Epithelial cell of proximal tubule (primary cell): ENCODE measurements at places on chromosomes 3 and 15.

DNA sequence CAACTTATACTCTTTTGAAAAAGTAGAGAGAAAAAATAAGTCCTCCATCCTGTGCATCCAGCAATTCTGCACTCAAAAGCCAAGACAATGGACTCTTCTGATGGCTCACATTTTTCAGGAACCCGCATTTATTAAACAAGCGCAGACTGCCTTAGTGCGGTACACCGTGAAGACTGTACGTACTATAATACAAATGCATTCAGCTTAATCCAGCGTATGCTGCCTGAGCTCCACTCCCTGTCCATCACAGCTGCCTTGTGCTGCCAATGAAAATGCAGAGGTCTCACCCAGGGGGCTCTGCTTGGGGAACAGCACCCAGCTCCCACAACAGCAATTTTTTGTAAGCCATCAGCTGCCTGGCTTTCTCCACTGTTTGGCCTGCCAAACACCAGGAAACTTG, 350.9 kb downstream of the ULK4 start:
- no peak for DNase-seq

- peak; percentile 63 for DNase-seq
These were observed 553 bp downstream of the TMEM43 start for GRCh38 chr3:14125193-14126016.

DNA sequence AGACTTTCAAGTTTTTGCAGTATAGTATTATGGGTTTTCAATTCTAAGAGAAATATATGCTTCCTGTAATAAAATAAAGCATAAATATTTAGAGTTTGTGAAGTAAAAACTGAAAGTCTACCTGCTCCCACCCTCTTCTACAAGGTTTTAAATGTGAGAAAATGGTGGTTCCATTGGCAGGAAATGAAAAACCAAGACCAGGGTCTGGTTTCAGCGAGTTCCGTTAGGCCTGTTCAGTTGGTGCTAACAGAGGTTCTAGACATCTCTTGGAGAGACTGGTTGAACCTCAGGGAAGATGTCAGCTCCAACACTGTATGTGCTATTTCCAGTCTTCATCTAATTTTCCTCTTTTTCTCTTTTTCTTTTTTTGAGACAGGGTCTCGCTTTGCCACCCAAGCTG, 11.8 kb upstream of the MYO1E start:
- no peak for DNase-seq

DNA sequence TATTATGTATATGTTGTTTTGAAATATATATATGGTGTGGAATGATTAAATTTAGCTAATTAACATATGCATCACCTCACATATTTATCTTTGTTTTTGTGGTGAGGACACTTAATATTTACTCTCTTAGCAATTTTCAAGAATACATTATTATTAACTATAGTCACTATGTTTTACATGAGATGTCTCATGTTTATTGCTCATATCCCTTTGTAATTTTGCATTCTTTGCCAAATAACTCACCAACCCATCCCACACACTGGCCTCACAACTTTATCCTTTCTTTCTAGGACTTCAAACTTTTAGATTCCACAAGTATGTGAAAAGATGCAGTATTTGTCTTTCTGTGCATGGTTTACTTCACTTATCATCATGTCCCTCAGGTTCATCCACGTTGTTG, 950.2 kb upstream of the CADM2 start:
- DNase-seq = no peak

- DNase-seq = peak; percentile 7
These were observed 124.5 kb downstream of the TLE3 start for GRCh38 chr15:69973102-69973714.

DNA sequence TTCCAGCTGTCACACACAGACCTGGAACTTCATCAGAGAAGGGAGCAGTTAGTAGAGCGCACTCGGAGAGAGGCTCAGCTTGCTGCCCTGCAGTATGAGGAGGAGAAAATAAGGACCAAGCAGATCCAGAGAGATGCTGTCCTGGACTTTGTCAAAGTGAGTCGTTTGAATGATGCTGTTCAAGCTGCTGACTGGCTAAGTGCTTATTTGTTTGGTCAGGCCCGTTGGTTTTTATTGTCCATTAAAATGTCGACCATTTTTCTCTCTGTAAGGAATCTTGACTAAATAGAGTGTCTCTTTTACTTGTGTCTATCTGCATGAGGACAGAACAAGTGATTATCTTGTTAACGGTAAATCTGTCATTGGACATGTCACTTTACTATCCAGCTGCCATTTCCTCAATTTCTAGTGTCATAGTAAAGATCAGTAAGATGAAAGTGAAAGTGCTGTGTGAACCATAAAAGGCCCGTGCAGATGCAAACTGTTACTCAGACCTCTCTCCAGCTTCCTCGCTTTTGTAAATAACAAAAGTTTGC, 56.9 kb downstream of the LRCH3 start:
- DNase-seq = no peak

DNA sequence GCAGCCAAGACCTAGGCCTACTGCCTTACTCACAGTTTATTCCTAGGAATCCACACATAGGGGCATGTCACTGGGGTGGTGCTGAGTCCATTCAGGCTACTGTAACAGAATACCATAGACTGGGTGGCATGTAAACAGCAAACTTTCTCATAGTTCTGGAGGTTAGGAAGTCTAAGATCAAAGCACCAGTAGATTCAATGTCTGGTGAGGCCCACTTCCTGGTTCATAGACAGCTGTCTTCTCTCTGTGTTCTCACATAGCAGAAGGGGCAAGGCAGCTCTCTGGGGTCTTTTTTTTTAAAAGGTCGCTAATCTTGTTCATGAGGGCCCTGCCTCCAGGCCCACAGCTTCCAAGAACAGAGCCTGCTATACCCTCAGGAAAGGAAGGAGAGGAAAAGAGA, 113.9 kb upstream of the MANF start:
- no peak for DNase-seq

- no peak for DNase-seq
These were observed 10.6 kb upstream of the SPRED1 start for GRCh38 chr15:38242055-38242454.

- DNase-seq = no peak
These were observed 528.6 kb upstream of the LMCD1 start for GRCh38 chr3:7973006-7973405.

DNA sequence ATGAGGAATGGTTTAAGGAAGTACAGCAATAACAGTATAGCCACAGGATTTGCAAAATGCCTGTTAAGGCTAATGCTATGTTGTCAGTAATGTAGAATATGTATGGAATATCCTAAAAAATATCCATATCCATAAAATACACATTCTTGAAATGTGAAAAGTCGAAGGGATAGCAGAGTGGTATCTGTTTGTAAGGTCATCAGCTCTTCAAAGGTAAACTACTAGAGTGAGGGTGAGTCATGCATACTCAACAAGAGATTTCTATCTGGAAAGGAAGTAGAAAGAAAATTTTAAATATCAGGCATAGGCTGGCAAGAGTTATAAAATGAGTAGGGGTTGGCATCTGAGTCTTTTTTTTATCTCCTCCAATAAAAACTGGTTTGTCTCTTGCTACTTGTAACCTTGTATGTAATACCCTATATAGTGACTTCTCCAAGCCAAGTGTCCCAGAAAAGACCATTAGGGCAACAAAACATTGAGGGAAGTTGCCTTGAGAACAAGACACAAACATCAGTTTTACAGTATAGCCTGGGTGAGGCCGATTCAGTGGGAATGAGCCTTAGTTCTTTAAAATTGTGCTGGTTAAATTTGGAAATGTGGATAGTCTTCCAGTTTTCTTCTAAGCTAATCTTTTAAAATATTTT, 103.1 kb downstream of the SPATA16 start:
- DNase-seq = no peak

- DNase-seq = no peak
These were observed 27.1 kb upstream of the MAGEF1 start for GRCh38 chr3:184738982-184739381.

DNA sequence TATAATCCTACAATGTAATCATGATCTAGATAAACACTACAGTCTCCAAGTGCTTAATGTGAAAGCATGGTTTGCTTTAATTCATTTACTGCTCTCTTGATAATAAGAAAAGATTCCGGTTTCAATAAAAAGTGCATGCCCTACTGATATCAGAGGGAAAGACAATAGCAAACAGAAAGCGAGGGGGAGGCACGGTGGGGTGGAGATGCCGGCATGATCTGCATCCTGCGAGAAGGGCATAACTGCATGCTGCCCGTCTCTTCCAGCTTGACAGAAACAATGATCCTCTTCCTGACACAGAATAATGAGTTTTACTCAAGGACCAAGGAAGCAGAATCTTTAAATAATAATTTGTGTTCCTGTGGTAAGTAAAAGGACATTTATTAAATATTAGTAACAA, 51.7 kb downstream of the GOLIM4 start:
- no peak for DNase-seq

GRCh38 chr3:5473471-5473870, 286.0 kb downstream of the EDEM1 start:
- DNase-seq = no peak

DNA sequence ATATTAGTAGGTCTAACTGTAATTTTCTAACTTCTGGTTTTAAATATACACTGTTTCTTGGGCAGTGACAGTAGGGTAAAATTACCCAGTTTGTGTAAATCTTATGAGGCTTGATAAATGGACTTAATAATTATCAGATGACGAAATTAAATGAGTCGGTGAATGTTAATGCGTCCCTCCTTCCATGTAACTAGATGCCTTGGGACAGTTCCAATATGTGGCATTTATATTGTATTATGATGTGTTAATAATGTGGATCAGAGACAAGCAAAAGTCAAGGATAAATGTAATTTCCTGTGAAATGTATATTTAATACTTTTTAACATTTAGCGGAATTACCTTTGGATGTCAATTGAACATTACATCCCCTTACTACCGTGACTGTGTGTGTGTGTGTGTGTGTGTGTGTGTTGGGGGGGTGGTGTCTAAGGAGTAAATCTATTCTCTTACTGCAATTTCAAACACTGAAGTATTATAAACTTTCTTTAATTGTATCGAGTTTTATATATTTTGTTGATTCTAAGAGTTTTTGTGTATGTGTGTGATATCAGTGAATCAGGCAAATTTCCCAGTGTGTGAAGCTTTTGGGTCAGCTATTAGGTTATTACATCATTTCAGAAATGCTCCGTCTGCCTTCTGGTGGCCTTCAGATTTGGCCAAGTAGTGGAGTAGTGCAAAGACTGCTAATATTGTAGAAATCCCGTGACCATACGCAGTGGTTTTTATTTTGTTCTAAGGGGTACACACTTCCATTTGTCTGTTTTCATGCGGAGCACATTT, 50.1 kb downstream of the CNTN4 start:
- no peak for DNase-seq

DNA sequence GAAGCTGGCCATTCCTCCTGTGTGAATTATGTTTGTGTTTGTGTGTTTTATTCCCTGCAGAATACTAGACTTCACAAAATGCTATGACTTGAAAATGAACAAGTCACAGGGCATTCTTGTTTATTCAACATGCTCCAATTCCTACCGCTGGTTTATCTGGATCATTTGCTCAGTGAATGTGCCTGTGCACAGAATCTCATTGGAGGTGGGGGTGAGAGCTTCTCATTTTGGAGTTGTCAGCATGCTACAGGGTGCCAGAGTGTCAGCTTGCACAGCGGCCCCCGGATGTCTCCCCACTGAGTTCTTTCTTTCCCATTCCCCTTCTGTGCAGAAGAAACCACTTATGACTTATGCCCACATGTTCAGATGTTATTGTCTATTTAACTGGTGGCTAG, 428.7 kb downstream of the ROBO2 start:
- peak; percentile 12 for DNase-seq

DNA sequence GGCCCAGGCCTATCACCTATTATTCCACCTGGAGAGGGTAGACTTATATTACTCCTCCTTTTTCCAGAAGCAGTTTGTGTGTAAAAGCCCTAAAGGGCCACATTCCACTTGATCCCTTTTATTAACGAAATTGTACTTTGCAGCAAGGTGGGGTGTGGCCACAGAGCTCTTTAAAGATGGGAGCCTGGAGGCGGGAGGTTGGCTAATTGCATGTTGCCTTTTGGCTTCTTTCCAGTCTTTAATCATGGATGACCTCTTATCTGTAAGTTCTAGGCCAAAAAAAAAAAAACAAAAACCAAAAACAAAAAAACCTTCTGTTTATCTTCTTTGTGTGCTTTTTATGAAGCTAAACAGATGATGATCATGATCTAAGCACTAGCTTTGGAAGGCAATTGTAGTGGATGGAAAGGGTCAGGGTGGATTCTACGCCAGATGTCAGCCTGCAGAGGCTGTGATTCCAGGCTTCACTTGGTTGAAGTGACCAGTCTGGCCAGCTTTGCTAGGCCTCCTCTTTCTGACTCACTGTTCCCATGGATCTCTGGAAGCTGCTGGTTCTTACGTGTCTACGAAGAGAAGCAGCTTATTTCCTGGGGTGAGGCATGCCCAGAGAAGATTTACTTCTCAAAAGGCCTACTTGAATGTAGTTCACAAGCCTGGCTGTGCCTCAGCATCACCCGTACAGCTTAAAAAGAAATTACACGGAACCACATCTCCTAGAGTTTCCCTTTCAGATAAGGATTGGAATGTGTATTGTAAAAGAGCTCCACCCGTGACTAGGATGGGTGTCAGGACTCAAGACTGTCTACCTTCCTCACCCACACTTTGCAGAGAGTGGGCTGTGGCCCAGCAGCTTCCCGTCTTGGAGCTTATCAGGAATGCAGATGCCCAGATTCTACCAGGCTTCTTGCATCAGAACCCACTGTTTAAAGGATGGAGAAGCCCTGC, 330.9 kb upstream of the C2CD4B start:
- no peak for DNase-seq

GRCh38 chr15:39621210-39621609, 40.3 kb downstream of the THBS1 start:
- DNase-seq = no peak

DNA sequence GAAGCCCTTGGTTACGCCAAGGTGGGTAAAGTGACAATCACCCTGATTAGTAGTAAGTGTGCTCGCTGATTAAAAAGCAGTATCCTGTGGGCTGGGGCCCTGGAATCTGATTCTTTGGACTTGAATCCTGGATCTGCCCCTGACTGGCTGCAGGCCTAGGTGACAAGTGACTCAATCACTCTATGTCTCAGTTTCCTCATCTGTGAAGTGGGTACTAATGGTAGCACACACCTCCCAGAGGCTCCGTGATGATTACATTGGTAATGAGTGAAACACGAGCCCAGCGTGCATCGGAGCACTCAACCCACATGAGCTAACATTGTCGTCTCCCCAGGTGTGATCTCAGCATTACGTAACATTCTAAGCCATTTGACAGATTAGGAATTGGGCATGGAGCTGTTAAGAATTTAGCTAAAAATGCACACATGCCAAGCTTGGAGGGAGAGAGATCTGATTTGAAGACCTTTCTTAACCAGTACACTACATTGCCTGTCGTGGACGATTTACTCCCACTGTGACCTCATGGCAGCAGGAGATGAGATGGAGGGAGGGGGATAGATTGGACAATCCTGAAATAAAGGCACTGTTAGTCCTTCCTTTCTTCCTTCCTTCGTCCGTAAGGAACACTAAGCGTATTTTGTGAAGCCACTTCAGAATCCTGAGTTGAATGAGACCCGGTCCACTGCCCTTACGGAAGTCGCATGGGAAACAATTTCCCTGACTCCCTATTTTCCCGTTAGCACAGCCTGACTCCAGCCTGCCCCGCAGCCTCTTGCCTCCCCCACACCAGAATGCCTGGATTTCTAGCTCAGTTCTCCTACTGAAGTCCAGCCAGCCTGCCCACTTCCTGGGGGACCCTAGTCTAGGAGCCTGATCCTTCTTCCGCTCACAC, 32.1 kb downstream of the MGLL start:
- DNase-seq = no peak

GRCh38 chr3:110650741-110651140, 420.9 kb upstream of the NECTIN3 start:
- DNase-seq = no peak

GRCh38 chr3:100271522-100271921, 10.7 kb downstream of the TBC1D23 start:
- DNase-seq = no peak
